Spinal cord (tissue), 10 donors: ENCODE measurements at places on chromosomes 12 and 14. TPM values are rescaled to one million over a fixed set of nuclear protein-coding genes. Genes with fewer than 3 reads are reported as not detected.

The SCARB1 gene
- 27.4 TPM for total RNA-seq

The RPL10L gene
- not detected for total RNA-seq

The RAPGEF3 gene
- 20.6 TPM for total RNA-seq

The RERGL gene
- 3.0 TPM for total RNA-seq

The PRB4 gene
- not detected for total RNA-seq

The AMDHD1 gene
- total RNA-seq = 0.39 TPM

The DUSP6 gene
- 56.3 TPM for total RNA-seq

The GOLGA3 gene
- total RNA-seq = 50.4 TPM

The RECQL gene
- total RNA-seq = 47.0 TPM

The TAS2R13 gene
- 2.5 TPM for total RNA-seq

The SOAT2 gene
- not detected for total RNA-seq

The SLC5A8 gene
- 0.22 TPM for total RNA-seq

The GLIPR1L2 gene
- total RNA-seq = 5.2 TPM

The PPP4R4 gene
- total RNA-seq = 13.9 TPM
